ENCODE measurements at places on chromosomes 3 and 15.
A peak's percentile ranks its signal among the peaks of the same experiment; 100 is the strongest.

DNA sequence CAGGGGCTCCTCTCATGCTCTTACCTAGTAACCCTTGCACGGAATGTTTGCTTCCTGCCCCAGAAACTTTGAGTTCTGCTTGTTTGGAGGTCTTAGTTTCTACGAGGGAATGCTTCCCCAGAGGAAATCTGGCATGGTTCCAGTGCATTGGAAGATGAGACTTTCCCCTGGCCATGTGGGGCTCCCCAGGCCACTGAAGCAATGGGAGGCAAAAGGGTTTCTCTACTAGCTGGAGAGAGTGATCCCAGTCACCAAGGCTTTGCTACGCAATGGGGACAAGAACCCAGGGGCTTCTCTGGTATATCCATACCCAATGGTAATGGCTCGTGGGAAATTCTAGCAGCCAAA, 44.2 kb upstream of the RPL32 start:
- no peak for DNase-seq

DNA sequence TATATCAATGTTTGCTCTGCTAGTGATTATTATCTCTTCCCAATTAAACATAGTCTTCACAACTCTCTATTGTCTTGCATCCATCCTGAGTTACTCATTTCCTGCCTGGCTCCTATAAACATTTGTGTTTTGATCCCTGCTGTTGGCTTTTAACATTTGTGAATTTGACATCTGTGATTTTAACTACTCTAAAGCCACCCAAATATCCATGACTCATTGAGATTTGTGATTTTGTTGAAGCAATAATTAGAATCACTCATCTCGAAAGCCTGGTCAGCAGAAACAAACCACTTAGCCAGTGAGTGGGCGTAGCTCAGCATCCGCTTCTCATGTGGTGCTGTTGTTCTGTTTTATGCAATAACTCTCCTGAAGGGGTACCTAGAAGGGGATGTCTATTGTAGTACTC, 174.3 kb upstream of the ZBTB20 start:
- peak; percentile 58 for DNase-seq

DNA sequence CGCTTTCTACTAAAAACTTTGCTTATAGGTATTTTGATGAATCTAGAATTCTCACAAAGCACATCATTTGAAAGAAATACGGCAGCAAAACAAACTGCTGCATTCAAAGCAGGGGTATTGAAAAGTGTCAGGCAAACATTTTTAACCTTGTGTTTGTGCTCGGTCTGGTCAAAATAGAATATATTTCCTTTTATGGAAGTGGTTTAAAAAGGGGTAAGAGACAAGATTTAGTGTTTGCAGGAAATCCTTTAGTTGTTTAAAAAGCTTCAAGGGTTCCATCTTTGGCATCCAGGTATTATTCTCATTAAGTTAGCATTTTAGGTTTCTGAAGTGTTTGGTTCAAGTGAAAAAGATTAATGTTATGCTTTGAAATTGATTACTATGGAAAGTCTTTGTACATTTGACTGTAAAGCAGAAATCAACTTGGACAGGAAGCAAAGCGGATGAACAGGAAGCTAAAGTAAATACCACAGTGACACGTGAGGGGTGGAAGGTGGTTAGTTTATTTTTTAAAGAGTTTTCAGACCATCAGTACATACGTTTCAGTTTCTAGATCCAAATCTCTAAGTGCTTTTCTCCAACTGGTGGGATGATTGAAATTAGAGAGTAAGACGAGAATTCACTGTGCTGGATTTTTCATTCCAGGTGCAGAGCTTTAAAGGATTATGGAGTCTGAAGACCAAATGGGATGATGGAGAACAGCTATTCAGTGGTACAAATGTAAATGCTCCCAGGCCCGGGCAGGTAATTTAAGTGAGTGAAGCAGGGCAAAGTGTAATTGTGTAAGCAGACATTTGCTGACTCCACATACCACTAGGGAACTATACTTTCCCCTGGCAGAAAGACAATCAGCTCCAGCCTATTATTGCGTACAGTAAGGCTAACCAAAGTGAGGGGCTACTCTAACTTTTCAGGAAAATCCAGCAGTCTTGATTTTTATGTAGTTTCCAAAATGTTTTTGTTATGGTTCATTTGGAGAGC, 341.8 kb upstream of the TBL1XR1 start:
- no peak for DNase-seq

DNA sequence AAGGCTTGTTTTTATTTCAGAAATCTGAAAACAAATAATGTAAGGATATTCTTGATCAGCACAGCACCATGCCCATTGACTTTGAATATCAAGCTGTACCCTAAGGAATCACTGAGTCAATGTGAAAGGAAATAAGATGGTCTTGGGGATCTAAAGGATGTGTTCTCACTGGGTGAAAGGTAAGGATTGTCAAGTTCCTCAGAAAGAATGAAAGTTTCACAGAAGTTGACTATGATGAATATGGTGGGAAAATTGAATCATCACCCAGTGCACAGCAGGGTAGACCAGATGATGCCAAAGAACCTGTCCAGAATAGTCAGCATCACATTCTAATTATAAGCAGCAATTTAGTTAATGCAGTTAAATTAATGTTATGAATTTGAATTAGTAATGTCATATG, 16.2 kb downstream of the ERC2 start:
- DNase-seq = no peak

GRCh38 chr3:120404876-120405275, 45.9 kb downstream of the FSTL1 start:
- peak; percentile 38 for DNase-seq

DNA sequence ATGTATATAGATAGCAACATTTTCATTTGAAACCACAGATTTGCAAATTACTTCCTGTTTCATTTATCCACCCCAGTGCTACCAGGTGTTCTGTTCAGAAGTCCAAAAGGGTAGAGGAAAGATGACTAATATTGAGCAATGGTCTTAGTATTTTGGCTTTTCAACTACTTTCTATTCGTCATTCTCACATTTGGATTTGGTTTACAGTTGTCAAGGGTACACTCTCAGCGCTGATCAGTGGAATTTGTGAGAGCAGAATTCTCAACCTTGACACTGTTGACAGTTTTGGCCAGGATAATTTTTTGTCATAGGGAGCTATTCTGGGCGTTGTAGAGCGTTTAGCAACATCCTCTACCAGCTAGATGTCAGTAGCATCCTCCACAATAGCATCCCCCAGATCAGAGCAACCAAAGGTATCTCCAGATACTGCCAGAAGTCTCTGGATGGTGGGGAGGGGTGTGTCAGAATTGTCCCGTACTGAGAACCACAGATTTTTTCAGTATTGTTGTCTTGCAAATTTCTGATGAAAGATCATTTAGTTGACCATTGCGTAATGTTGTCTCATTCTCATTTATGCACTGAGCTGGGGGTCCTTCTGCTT, 4.2 kb downstream of the HMCES start:
- peak; percentile 17 for DNase-seq

- no peak for DNase-seq
These were observed 13.8 kb downstream of the HDC start for GRCh38 chr15:50251638-50252182.

GRCh38 chr15:99568625-99569352, 3.0 kb downstream of the MEF2A start:
- peak; percentile 25 for DNase-seq

DNA sequence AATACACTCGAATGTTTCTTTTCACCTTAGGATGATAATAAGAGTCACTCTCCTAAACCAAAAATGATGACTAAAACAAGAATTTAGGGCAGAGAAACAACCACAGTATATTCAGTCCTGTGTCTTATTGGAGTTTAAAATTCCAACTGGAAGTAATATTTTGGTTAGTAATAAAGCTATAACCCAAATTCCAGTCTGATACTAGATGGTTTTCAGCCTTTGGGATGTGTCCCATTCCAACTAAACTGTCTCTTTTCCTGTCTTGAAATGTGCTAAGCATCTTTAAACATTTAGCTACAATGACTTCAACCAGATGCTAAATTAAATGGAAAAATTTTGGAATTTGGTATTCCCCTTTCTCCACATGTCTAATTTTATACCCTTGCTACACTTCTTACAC, 510.0 kb downstream of the ROBO1 start:
- no peak for DNase-seq

- peak; percentile 71 for DNase-seq
These were observed 12.8 kb downstream of the LXN start for GRCh38 chr3:158659454-158660237.

DNA sequence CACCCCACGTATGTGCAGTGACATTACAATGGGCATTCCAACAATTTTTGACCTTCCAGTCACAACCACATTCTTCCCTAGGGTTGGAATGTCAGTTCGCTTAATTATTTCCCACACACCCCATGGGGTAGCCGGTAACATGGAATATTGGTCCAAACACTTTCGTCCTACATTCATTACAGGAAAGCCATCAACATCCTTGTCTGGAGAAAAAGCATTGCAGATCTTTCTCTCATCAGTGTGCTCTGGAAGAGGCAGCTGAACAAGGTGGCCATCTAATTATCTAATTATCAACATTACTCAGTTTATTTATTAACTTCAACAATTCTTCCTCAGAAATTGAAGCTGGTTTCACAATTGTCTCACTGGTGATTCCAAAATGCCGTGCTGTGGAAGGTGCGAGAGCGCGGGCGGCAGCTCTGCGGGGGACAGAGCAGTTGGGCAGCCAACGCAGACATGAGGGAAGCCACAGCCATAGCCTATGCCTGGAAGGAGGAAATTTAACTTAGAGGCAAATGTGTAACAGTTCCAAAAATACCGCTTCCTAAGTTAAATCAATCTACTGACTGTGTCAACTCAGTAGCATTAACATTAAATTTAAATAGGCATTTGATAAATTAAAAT, 1158.9 kb upstream of the EPHA6 start:
- no peak for DNase-seq

GRCh38 chr3:188194332-188194731, 40.4 kb downstream of the LPP start:
- peak; percentile 60 for DNase-seq

- no peak for DNase-seq
These were observed 252.1 kb downstream of the SLCO3A1 start for GRCh38 chr15:92105611-92106010.

GRCh38 chr3:172277151-172277652, 171.1 kb downstream of the GHSR start:
- no peak for DNase-seq

GRCh38 chr15:62895905-62896316, 146.6 kb upstream of the TPM1 start:
- DNase-seq = peak; percentile 91

GRCh38 chr3:156554842-156555687, at the start of gene SSR3:
TSS of gene SSR3 (minus strand) at chr3:156555117. CDS start at chr3:156555089, 28 bp downstream.
- DNase-seq = peak; percentile 99

GRCh38 chr3:98454929-98455328, 8.1 kb upstream of the OR5K1 start:
- no peak for DNase-seq

DNA sequence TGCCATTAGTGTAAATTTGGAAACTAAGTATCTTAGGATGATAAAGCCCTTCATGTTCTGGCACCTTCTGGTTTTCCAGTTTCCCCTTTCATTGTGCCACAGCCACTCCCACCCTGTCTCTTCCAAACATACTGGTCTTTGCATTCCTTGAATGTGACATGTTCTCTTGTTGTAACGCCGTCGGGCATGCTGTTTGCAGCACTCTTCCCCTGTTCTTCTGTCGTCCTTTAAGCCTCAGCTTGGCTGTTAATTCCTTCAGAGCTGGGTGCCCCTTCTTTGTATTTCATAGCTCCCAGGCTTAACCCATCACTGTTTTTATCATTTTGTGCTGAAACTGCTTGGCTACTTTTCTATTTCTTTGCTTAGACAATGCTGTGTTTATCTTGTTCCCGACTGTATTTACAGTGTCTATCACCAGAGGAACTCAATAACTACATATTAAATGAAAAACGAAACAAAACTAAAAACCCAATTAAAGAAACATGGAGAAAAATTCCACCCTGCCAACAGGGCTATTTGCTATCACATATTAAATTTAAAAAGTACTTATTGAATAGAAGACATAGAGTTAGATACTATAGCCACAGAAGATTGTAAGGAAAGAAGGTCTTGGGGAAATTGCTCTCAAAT, 95.4 kb upstream of the KCNAB1 start:
- DNase-seq = peak; percentile 51

DNA sequence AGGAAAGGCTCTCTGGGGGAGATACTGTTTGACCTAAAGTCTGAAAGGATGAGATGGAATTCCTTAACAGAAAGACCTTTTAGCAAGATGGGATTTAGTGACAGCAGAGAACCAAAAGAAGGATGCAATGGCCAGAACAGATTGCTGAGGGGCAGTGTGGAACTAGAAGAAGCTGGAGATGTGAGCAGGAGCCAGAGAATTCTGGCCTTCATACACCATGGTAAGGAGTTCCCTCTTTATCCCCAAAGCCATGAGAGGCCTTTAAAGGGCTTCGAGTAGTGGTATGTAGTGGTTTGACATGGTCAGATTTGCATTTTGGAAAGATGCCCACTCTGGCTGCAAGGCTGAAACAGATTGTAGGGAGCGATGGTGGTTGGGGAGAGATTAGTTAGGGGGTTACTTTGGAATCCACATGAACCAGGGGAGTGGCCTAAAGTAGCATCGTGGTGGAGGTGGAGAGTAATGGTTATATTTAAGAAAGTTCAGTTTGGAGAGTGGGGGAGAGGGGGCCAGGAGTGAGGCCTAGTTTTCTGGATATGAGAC, 34.0 kb upstream of the NPHP3 start:
- no peak for DNase-seq

DNA sequence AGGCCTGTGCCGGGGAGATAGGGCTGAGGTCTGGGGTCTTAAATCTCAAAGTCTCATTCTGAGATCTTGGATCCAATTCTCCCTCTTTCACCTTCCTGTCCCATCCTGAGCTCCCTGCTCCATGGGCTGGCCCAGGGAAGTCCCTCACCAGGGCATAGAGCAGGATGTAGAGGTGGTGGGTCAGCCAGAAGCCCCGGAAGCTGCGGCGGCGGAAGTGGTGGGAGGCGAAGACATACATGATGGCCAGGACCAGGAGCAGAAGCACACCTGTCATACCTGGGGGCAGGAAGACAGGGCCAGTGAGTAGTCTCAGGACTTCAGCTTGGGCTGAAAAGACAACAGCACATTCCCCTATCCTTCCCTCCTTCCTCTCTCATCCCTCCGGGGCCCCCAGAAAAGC, 16.5 kb downstream of the DUOX2 start:
- no peak for DNase-seq

- no peak for DNase-seq
These were observed 40.8 kb downstream of the TCF12 start for GRCh38 chr15:56959318-56959648.

DNA sequence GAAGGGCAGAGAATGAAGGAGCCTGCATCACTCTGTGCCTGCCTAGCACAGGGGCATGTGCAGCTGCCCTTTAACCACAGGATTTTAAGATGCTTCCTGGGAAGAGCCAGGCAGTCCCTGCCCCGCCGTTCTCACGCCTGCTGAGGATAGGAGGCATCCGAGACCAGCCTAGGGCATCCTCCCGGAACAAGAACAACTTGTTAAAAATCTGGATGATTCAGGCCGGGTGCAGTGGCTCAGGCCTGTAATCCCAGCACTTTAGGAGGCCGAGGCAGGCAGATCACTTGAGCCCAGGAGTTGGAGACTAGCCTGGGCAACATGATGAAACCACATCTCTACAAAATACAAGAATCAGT, 15.2 kb downstream of the NRROS start:
- DNase-seq = peak; percentile 26

- no peak for DNase-seq
These were observed 26.1 kb downstream of the MGLL start for GRCh38 chr3:127796045-127796830.
